ENCODE measurements at places on chromosomes 11 and 22.

- no peak for DNase-seq
Measured at GRCh38 chr11:94766713-94767206, 1.4 kb upstream of the AMOTL1 start.

DNA sequence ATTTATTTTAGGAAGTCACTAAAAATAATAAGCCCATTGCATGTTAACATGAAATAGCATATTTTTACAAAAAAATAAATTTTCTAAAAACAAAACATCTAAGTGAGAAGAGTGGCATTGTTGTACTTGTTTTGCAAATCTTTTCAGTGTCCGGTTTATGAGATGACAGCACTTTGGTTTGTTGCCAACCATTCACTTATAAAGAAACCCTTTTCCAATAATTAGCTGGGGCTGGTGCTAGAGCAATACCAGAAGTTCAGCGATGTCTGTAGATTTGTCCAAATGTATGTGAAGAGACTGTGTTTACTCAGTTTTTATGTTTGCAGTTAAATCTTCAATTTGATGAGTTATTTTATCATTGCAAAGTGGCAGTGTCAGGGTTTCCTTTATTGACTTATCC, 22.1 kb upstream of the KRTAP5-7 start:
- DNase-seq, result no peak

GRCh38 chr22:35708453-35708852, 9.2 kb upstream of the APOL5 start:
- no peak for DNase-seq

GRCh38 chr22:25402160-25402500, 162.3 kb upstream of the GRK3 start:
- DNase-seq, result no peak

- no peak for DNase-seq
Measured at GRCh38 chr22:26610072-26610958, 7.5 kb downstream of the CRYBB1 start.

DNA sequence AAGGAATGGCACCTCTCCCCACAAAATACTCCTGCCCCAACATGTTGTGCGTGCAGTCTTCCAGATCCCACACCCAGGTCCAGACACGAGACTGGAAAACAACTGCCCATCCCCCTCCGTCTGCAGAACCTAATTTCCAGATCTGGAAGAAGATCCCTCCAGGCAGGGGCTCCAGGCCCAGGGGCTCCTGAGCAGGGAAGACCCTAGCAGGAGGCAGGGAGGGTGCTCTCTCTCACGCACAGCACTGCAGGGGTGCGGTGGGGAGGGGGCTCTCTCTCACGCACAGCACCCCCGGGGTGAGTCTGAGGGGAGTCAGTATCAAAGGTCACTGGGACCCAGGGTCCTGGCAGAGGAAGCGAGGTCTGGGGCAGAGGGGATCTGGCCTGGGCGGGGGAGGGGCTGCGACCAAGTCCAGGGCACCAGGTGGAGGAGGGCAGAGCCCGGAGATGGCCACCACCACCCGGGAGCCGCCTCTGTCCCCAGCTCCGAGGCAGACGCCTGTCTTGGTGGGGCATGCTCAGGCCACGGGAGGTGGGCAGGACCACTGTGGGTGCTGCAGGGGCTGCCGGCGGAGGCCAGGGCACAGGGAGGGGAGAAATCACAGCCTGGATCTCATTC, 1.7 kb downstream of the MLC1 start:
- DNase-seq, result no peak

- DNase-seq, result peak; percentile 78
Measured at GRCh38 chr22:39013942-39014722, at the start of gene APOBEC3C. Gene APOBEC3C, plus strand, starts transcription at chr22:39014257. Its CDS starts 106 bp downstream, at chr22:39014363.
